ENCODE measurements at places on chromosomes 5 and 9.

- DNase-seq, result no peak
Measured at GRCh38 chr9:127944586-127945218, 7.0 kb upstream of the DPM2 start.

DNA sequence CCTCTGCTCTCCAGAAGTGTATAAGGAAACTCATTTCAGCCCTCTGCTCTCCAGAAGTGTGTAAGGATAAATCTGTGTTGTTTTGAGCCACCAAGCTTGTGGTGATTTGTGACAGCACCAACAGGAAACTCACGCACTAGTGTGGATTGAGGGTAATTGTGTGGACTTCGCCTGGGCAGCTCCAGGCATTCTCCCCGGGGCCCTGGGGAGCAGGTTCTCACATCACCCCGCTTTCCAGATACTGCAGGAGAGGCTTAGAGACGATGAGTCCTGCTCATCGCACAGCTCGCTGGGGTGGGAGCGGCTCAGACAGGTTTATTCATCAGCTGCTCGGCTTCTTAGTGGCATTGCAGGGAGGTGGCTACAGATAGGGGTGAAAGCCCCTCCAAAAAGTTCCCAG lies 38.4 kb upstream of the RNF130 start:
- no peak for DNase-seq

DNA sequence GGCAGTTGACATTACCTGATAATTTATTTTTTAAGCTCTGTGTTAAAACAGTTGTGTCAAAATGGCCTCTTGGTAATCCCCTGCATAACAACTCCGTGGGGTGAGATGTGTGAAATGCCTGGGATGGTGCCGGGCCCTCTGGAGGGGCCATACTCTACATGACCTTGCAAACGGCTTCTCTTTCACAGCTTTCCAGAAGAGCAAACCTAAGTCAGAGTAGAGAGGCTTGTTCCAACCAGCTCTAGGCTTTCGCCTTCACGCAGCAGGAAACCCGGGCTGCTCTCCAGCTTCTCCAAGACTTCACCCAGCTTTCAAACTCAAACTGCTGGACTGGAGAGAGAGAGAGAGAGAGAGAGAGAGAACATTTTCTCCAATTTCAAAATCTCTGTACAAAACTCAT lies 120.1 kb downstream of the SNX18 start:
- no peak for DNase-seq

- DNase-seq, result no peak
Measured at GRCh38 chr5:113520429-113520828, 6.9 kb downstream of the YTHDC2 start.

DNA sequence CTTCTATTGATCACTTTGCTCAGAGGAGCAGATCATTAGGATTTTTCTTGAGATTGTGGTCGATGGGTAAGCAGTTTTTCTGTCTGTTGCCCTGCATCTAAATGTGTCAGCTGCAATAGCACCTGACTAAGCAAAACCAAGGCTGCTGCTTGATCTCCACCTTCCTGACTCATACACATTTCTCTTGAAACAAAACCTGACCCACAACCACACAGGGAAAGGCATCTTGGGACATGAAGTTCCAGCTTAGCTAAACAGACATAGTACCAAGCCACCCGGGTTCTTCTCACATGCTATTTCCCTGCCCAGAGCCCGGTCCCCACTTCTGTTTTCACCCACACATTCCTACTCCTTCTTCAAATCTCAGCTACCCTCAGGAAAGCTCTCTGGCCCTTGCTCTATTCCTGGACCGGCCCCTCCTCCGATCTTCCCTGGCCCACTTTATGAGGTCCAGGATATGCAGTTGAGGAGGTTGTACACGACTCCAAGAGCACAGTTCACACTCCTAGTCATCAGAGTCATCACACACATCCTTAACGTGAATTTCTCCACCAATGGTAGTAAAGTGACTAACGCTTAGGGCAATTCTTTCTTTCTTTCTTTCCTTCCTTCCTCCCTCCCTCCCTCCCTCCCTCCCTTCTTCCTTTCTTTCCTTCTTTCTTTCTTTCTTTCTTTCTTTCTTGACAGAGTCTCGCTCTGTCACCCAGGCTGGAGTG lies 16.0 kb upstream of the ZBTB43 start:
- DNase-seq, result no peak

- no peak for DNase-seq
Measured at GRCh38 chr9:100729336-100729895, 151.5 kb downstream of the CAVIN4 start.

- DNase-seq, result no peak
Measured at GRCh38 chr9:35272989-35273388, 111.2 kb downstream of the UNC13B start.

DNA sequence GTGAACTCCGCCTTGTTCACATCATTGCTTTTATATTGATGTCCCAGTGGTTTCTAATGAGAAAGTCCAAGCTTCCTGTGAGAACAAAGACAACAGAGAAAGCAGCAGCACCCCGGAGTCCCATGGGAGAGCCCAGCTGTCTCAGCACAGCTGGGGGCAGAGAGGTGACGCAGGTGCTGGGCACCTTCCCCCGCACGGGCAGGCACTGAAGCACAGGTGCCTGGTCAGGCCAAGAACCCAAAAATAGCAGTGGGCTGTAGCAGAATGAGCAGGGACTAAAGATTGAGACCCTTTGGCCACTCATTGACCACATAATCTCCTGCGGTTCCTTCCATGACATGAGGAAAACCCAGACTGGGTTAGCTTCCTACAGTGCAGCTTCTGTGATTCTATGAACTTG lies 18.8 kb downstream of the SRD5A1 start:
- DNase-seq, result peak; percentile 46

- DNase-seq, result no peak
Measured at GRCh38 chr9:137477778-137478612, 18.9 kb upstream of the NSMF start.

- DNase-seq, result no peak
Measured at GRCh38 chr5:11793396-11793795, 110.8 kb downstream of the CTNND2 start.

DNA sequence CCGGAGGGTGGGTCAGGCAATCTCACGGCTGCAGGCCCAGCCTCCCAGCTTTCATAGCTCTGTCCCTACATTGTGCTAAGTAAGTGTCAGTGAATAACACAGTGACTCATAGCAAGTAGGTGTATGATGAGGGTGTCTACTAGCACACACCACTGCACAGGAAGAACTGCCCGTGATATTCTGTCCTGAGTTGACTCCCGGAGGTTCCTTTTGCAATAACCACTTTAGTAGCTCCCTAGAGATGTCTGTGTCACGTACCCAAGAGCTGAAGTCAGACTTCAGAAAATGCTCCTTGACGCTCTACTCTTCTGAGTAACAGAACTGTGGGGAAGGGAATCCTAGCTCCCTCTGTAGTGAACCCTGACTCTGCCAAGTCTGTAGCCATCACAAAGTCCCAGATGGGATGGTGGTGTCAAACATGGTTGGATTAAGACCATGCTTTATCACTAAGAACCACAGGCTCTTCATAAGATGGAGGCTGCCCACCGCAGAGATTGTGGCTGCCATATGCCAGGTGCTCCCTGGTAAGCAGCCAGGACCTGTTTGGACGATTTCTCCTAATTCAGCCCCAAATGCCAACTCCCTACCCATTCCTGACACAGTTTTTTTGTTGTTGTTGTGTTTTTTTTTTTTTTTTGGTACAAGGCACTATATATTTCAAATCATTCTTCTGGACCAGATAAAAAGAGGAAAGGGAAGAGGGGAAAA lies 352.6 kb upstream of the PANK3 start:
- no peak for DNase-seq

DNA sequence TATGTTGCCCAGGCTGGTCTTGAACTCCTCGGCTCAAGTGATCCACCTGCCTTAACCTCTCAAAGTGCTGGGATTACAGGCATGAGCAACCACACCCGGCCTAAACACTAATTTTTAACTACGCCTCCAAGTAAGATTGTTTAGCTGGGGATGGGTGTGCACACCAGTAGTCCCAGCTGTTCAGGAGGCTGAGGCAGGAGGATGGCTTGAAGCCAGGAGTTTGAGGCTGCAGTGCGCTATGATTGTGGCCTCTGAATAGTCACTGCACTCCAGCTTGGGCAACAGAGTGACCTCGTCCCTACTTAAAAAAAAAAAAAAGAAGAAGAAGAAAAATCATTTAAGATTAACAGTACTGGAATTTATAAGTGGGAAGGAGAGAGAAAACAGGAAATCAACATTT lies 90.8 kb upstream of the NR5A1 start:
- no peak for DNase-seq

GRCh38 chr5:72468606-72469005 lies 38.6 kb downstream of the ZNF366 start:
- DNase-seq, result no peak

DNA sequence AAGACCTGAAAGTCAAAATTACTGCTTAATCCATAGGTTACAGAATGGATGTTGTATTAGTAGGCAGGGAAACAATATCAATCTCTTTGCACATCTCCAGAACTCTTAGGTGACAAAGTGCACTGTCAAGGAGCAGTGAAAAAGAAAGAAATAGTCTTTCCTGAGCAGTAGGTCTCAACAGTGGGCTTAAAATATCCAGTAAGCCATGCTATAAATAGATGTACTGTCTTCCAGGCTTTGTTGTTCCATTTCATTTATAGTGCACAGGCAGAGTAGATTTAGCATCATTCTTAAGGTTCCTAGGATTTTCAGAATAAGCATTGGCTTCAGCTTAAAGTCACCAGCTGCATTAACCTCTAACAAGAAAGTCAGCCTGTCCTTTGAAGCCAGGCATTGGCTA lies 50.7 kb downstream of the SSBP2 start:
- DNase-seq, result no peak

DNA sequence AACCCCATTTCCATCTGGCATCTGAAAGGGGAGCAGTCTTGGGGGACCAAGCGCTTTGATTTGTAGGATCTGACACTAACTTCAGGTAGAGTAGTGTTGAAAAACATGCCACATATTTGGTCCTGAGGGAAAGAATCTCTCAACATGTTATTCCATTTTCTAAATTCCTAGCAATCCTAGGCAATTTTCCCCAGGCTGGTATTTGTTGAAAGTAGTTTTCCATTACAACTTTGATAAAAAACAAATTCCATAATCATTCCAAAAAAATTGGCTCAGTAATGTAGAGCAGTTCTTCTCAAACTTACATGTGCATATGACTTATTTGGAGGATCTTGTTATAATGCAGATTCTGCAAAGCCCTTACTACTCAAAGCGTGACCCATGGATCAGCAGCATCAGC lies 477.9 kb downstream of the ACTL7B start:
- no peak for DNase-seq

DNA sequence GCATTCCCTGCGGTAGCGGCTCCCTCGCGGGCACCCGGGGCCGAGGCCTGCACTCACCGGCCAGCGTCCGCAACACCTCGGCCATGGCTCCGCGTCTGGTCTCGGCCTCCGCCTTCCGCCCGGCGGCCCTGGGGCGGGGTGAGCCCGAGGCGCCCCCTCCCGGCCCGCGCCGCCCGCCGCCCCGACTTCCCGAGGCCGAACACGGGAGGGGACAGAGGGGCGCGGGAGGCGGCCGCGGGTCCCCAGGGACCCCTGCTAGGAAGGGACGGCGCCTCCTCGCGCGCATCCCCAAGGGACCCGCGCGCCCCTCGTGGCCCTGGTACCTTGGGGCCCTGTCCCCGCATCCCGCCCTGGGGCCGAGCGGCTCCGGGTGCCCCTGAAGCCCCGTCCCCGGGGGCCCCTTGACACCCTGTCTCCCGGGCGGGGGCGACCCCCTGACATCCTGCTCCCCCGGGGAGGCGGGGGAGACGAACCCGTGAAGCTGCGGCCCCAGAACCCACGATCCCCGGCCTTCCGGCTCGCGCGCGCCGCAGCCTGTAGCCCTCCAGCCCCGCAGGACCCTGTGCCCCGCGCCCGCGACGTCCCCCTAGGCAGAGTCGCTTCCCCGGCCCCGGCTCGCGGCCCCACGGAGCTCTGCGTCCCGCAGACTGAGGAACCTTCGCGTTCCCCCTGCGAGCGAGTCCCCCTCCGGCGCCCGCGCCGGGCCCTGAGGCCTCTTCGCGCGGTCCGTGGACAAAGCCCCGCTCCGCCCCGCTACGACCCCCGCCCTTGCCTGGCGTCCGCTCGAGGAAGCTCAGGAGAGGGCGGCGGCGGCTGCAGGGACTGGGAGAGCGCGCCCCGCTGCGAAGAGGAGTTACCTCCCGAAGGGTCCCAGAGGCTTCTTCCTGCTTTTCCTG lies at the start of gene ABO:
TSS of gene ABO (minus strand) at position 97 of the 896 bp plus-strand sequence.
- no peak for DNase-seq

DNA sequence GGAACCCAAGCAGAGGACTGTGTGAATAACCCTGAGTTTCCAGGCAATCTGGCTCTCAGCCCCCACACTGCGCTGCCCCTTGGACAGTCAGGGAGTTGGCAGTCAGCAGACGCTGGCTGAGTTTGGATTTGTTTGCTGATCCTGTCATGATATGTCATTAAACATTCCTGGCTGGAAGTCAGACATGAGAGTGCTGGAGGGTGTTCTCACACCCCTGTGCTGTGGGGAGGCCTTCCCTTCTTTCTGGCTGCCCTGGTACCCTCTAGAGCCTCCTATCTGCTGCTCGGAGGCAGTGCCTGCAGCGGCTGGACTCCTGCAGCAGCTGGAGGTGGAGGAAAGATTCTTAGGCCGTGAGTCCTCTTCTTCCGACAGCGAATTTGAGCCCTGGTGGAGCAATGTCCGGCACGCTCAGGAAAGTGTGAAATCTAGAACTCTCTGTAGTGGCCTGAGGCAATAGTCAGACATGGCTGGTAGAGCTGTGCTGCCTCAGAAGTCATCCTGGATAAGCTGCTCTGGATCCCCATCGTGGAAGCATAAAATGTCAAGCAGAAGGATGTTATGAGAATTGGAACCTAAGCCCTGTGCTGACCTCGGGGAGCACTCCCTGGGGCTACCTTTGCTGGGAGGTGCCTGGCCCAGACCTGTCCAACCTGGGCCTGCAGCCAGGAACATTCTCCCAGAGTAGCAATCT lies 72.0 kb downstream of the PDE8B start:
- no peak for DNase-seq

DNA sequence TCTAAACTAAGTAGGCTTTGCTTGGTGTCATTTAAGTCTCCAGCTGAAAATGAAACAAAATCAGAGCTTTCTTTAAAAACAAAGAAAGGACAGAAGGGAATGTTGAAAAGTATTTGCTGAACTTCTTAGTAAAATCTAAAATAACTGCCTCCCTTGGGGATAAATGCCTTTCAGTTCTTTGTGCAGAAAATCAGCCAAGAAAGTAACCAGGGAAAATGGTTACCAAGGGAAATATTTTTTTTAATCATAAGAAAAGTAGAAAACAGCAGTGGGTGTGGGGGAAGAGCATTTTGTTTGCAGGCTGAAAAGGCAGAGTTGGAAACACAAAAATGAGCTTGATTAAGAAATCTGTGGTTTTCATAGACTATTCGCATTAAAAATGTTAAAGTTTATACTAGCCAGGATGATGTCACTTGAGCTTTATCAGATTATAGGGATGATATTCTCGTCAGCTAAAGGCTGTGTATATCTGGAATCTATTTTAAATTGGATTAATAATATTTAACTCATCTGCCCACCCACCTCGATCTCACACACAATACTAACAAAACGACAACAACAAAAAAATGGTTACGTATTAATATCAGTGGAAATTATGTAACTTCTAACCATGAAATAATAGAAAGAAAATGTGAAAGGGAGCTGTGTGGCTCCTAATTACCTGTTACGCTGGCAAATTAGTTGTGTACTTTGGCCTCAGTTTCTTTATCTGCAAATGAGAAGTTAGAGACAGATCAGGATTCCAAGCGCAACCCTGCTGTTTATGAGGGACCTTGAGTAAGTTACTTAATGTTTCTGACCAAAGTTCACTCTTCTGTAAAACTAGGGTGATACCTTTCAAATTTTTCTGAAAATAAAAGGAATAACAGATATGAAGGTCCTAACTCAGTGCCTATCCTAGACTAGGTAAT lies at the start of gene ECM2:
TSS of gene ECM2 (minus strand) at position 51 of the 911 bp plus-strand sequence. CDS start 13,124 bp downstream, outside the sequence.
- DNase-seq, result no peak

GRCh38 chr9:93084471-93084881 lies 11.5 kb upstream of the CARD19 start:
- no peak for DNase-seq

GRCh38 chr5:121707178-121707577 lies 144.5 kb upstream of the FTMT start:
- no peak for DNase-seq
